ENCODE measurements at places on chromosomes 1 and 21.

GRCh38 chr1:203695116-203695515 is 68.5 kb downstream of the ATP2B4 start:
- no peak for DNase-seq

DNA sequence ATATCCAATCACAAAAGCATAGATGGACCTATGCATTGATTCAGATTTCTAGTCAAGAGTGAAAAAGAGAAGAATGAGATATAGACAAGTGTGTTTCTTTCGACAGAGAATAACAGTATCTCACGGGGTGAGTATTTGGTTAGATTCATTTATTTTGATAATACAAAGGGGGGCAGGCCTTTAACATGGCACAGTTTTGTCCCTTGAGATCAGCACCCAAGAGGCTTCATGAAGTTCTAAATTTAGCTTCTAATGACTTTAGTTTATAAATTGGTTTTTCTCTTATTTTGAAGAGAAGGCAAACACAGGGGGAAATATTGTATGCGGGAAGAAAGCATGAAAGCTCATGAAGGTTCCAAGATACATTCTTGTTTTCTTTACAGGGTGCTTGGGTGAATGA is at the start of gene OR1C1:
Gene OR1C1, minus strand, starts transcription at position 101 of the 400 bp plus-strand sequence. CDS start 2,150 bp downstream, outside the sequence.
- DNase-seq: no peak

DNA sequence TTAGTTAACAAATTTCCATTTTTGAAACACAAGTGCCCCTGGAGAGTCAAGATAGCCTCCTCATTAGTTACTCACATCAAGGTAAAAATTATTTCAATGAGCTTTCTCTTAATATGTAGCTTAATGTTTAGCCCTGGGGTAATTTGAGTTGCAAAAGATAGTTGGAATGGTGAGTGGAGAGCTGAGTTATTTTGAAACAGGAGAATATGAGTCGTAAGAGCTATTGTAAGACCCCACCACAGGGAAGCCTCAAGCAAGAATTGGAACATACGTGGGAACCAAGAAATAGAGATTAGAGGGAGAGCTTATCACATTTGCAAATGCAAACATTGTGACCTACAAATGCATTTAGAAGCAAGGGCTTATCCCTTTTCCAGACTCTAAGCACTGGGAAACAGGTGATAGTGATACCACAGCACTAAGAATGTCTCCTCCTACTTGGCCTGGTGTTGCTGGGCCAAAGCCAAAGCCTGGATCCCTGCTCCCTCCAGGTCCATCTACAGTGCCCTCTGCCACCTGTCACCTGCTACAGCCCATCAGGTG is 635.1 kb downstream of the PTPRC start:
- no peak for DNase-seq

DNA sequence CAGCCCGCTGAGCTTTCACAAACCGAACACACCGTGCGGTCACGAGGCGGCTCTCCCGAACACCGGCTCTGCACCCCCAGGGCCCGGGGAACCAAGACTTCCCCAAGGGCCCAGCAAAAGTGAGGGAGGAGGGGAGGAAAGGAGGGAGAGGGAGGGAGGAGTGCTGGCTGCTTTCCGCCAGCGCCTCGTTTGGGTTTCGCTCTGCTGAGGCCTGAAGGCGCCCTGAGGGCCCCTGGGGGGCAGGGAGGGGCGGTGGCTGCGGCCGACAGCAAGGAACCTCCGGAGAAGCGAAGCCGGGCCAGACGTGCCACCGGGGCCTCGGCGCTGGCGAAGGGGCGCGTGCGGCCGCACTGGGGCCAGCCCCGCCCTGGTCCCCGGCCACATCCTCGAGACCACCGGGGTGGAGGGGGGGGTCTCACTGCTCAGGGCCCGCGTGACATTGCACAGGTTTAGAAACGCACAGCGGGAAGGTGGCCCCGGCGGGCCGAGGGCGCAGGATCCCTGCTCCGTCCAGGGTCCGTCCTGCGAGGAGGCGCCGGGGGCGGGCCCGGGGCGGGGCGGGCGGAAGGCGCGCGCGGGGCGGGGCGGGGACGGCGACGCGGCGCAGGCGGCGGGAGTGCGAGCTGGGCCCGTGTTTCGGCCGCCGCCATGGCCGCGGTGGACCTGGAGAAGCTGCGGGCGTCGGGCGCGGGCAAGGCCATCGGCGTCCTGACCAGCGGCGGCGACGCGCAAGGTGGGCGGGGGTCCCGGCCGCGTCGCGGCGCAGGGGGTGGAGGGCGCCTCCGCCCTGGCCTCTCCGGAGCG is at the start of gene PFKL:
Gene PFKL, plus strand, starts transcription at position 596 of the 804 bp plus-strand sequence. Its CDS starts 53 bp downstream, at position 649.
- DNase-seq: no peak

DNA sequence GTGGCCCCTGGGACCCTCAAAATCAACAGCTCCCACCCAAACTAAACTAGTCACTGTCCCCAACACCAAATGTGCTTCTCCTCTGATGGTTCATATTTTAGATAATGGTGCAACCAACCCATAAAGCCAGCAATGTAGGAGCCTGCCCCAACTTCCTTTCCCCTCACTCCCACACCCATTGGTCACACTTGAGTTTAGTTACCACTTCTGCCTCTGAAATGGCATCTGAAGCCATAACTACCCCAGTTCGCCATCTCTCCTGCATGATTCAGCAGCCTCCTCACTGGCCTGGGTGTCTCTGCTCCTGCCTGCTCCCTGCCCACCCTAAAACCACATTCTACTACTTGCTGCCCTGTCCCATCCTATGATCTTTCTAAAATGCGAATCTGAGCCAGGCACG is 3.4 kb upstream of the CDCP2 start:
- DNase-seq: no peak
